Stimulated activated CD8-positive, alpha-beta memory T cell treated with anti-CD3 and anti-CD28 coated beads, Interleukin-12 subunit alpha, Interleukin-12 subunit beta, amount 100 ng/mL, for 4 hours (primary cell): ENCODE measurements at places on chromosomes 13 and 19.

DNA sequence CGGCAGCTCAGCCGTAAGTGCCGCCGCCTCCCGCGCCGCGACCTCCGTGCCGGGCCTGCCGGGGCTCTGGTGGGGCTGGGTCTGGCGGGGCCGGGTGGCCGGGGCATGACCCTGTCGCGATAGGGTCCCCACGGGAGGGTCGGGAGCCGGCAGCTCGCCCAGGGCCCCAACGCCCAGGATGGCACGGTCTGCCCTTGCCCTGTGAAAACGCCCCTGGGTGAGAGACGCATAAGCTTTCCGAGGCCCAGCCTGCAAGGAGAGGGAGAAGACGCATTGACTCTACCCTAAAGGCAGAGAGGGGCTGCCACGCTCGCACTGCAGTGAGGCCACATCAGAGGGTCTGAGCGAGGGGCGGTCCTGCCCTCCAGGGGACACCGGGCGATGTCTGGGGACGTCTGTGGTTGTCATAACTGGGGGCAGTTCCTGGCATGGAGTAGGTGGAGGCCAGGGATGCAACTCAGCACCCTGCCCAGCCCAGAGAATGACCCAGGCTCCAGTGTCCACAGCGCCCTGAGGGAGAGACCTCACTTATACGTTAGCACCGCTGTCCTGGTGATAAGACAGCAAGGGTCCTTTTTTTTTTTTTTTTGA, 539 bp downstream of the ZNF554 start:
- no peak for DNase-seq

DNA sequence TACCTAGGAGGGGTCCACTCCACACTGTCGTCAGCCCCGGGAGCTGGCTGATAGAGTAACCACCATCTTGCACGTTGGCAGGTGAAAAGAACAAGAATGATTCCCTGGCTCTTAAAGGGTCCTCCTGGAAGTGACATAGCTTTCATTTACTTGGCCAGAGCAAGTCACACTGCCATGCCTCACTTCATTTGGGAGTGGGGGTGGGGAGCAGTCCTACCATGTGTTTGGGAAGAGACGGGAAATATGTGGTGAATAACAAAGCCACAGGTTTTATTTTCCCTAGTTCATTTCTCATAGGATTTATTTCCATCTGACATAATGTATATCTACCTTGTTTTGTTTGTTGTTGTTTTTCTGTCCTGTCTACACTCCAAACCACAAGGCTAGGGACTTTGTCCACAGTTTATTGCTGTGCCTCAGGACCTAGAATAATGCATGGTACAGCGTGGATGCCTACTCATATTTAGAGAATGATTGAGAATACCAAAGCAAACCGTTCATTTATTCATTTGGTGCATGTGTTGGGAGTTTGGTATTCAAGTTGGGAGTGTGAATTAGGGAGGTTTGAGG, 26.8 kb downstream of the UBAC2 start:
- DNase-seq = no peak

GRCh38 chr19:8325454-8325853, 4.2 kb downstream of the RPS28 start:
- no peak for DNase-seq

DNA sequence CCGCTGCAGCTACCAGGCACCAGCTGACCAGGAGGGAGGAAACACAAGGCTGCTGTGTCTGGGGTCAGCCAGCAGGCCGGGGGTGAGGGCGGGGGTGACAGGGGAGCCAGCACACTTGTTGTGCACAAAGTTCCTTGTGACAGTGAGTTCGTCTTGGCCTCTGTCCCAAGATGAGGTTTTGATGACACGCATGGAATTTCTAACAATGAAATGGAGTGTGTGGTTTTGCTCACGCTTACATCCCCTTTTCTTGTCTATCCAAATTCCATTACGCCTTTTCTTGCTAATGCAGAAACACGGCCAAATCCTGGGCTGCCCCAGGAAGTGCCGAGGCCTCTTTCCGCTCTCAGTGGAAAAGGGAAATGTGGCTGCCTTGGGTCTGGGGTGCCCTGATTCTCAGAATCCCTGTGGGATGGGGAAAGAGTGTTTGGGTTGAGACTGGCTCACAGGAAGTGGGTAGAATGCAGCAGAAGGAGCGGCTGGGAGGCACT, 73.8 kb downstream of the GADD45B start:
- no peak for DNase-seq

- DNase-seq = no peak
These were observed 64.7 kb downstream of the COL4A2 start for GRCh38 chr13:110371550-110372465.

GRCh38 chr19:53962887-53963431, at the start of gene CACNG8:
TSS of gene CACNG8 (plus strand) at chr19:53962937.
- DNase-seq = no peak

GRCh38 chr19:2846180-2846894, 5.1 kb downstream of the ZNF555 start:
- DNase-seq = no peak
